ENCODE measurements at places on chromosomes 2 and 18.

DNA sequence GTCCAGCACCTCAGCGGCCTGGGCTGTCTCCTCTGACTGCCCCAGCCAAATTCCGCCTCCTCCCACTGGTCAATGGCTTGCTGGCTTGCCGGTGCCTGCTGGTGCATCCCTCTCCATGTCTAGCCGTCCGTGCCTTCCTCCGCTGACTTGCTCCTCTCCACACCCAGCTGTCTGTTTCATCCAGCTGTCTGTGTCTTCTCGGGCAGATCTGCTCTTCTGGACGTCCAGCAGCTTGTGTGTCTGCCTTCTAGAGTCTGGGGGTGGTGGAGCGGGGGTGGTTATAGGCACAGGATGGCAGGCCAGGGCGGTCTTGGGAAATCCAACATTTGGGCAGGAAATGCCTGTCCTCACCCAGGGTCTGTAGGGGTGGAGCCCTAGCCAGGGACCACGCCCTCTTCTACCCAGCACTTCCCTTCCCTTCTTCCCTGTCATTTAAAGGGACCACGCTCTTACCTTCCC, 369.2 kb downstream of the GALNT13 start:
- DNase-seq: no peak

- no peak for DNase-seq
Measured at GRCh38 chr2:144479138-144479537, 40.8 kb downstream of the ZEB2 start.

DNA sequence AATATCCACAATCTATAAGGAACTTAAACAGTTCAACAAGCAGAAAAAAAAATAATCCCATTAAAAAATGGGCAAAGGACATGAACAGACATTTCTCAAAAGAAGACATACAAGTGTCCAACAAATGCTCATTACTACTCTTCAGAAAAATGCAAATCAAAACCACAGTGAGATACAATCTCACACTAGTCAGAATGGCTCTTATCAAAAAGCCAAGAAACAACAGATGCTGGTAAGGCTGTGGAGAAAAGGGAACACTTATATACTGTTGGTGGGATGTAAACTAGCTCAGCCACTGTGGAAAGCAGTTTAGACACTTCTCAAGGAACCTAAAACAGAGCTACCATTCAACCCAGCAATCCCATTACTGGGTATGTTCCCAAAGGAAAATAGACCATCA, 7.2 kb upstream of the CRYGB start:
- DNase-seq: no peak

GRCh38 chr2:201151127-201151981, 31.6 kb upstream of the CASP10 start:
- no peak for DNase-seq

DNA sequence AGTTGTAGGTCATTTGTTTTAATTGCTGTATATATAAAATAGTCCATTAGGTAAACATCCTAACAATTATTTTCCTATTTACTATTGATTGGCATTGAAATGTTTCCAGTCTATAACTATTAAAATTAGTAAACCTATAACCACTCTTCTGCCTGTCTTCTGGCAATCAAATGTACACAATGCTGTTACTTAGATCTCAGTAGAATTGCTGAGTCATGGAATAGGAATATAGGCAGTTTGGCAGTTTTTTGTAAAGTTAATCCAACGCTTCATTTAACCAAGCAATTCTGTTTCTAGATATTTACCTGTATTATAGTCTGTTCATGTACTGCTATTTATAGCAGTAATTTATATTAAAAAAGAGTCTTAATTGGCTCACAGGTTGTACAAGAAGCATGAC, 518.1 kb downstream of the DCDC2C start:
- DNase-seq: no peak

DNA sequence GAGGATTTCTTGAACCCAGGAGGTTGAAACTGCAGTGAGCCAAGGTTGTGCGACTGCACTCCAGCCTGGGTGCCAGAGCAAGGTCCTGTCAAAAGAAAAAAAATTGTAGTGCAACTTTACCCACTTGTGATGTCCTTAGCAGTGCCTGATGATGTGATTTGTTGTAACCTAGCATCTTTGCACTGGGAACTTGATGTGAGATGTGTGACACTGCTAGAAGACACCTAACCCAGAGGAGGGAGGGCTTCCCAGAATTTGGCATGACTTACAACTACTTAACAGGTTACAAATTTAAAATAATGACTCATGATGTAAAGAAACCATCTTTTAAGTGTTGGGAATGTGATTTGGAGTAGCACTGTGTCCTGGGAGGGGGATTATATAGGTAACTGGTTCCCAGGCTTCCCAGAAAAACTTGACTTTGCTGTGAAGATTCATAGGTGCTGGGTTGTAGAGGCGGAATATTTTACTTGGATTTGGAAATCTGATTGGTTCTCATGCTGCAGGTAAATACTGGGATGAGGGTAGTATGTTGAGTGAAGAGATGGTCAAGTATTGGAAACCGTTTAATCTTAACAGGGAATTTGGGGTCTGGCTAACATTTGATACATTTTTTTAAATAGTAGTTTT, 3.7 kb downstream of the EEF1B2 start:
- no peak for DNase-seq
